Activated gamma-delta T cell treated with Interleukin-2 at 50 U/mL for 16 hours (primary cell): ENCODE measurements at places on chromosomes 4 and X.

DNA sequence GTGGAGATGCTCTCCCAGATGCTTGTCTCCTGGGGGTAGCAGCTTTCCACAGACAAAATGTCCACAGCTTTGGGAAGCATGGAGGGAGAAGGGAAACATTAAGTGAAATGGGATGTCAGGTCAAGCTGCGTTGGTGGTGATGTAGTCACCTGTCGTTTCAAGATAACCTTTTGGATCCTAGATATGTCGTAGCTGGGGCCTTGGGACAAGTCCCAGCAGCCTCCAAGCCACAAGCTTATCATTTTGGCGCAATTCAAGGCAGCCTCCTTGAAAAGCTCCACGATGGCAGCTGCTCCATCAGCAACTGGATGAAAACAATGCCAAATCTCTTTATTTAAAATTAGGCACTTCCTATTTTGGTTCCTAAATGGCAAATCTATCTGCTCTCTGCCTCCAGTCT lies 52.0 kb downstream of the RTL9 start:
- DNase-seq: no peak

- no peak for DNase-seq
These were observed 509.0 kb downstream of the PCDH19 start for GRCh38 chrX:99901091-99901490.

GRCh38 chrX:124392794-124393193 lies 46.4 kb downstream of the SH2D1A start:
- no peak for DNase-seq

- DNase-seq: no peak
These were observed 107.8 kb upstream of the FMR1 start for GRCh38 chrX:147803948-147804347.

DNA sequence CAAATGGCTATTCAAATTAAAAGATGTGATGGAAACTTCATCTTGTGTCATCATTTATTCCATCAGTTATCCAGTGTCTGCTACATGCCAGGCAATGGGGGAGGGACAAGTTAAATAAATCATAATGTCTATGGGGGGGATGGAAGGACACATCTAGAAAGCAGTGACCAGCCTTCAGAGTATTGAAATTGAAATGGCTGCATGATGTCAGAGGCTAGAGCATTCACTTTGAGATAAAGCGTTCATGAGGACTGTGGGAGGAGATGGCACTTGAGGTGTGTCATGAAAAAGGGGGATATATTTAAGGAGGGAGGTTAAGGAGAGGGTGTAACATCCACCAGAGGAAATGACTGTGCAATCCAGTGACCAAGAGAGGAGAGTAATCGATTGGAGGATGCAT lies 50.6 kb downstream of the SLIT2 start:
- DNase-seq: no peak

DNA sequence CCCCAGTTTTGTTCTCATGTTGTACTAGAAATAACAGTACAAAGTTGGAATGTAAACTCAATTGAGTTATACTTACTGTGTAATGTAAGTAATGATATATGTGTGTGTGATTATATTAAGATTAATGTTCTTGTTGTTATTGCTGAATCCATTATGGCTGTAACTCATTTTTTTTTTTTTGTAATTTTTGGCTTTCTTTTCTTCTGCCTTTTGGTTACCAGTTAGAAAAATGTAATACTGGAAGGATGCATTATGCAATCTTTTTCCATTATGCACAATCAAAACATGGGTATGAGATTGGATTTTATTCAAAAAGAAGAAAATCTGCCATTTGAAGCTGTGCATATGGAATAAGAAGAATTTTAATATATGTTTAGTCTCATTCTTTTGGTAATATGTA lies 34.0 kb downstream of the BANK1 start:
- DNase-seq: no peak

DNA sequence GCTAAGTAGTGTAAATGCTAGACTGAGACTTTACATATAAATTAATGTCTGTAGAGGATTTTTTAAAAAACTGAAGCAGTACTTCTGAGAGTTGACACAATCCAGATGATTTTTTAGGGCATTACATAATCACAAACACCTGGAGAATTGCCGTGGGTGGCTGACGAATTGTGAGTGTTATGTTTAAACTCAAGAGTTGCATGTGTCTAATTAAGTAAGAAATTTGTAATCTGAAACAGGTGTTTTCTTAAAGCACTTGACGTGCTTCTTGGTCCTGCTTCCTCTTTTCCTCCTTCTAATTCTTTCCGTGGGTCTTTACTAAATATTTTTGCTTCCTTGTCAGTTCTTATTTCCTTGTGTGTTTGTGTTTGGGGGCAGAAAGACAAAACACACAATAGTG lies 27.8 kb downstream of the PIR start:
- no peak for DNase-seq

GRCh38 chr4:41413670-41414411 lies 124.1 kb upstream of the LIMCH1 start:
- no peak for DNase-seq

GRCh38 chrX:80576806-80577533 lies 156.7 kb downstream of the TENT5D start:
- DNase-seq: no peak

- no peak for DNase-seq
These were observed 9.2 kb upstream of the BMP3 start for GRCh38 chr4:81021142-81021944.

- no peak for DNase-seq
These were observed 25.1 kb downstream of the ARL13A start for GRCh38 chrX:100994352-100995281.

GRCh38 chr4:855880-856224 lies 29.9 kb upstream of the CPLX1 start:
- no peak for DNase-seq

DNA sequence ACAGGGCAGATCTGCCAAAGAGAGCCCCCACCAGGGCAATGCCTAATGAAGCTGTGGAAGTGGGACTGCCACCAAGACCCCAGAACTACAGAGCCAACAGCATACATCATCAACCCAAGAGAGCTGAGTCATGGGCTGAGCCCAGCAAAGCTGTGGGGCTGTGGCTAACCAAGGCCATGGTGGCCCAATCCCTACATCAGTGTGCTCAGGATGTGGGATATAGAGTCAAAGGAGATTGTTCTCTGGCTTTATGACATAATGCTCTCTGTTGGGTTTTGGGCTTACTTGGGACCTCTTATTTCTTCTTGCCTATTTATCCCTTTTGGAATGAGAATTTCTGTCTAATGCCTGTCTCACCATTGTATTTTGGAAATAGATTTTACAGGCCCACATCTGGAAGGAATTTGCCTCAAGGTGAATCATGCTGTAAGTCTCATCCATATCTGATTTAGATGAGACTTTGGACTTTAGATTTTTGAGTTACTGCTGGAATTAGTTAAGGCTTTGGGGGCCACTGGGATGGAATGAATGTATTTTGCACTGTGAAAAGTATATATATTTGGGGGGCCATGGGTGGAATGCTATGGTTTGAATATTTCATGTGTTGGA lies 5.4 kb upstream of the PRDM5 start:
- DNase-seq: no peak

GRCh38 chrX:110964786-110965185 lies 131.2 kb upstream of the PAK3 start:
- no peak for DNase-seq

DNA sequence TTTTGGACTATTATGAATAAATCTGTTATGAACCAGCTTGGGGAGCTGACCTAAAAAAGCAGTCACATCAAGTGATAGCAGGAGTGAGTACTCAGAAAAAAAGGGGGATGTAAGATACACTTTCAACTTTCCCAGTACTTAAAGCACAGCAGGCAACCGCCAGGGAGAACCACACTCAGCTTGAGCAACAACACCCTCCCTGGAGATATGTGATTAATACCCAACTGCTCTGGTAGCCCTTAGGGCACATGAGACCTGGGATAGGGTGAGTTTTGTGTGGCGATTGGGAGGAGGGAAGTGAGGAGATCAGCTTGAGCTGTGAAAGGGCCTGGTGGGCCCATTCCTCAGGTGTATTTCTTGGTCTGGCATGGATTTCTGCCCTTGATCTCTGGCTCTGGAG lies 220.3 kb upstream of the SFRP2 start:
- no peak for DNase-seq

- DNase-seq: no peak
These were observed 330.2 kb downstream of the PTTG2 start for GRCh38 chr4:38290366-38290765.

- no peak for DNase-seq
These were observed 43.1 kb upstream of the MTM1 start for GRCh38 chrX:150525061-150525919.

DNA sequence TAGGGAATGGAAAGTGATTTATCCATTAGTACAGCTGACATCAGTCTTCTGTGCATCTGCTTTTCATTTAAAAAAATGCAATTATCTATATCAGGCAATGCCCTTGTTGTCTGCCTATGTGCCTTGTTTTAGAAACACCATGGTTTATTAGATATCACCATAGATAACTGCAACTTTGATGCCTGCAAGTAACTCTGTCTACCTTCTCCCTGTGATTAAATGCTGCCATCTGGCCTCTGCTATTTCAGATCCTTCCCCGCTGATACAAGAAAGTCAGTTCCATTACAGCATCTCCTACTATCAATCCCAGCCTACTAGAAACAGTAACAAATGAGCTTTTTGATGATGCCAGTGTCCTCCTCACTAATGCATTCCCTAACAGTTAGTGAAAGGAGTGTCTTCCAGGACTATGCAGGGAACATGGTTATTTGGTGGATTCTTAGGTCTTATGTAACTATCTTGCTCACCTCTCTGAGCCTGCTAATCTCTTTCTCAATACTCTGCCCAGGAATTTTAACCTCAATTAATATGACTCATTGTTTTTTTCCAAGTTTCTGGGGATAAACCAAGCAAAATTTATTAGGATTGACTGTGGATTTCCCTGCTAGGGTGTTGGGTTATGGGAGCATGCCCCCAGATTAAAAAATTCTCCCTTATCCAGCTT lies 444.9 kb downstream of the RAPGEF2 start:
- DNase-seq: no peak

GRCh38 chr4:26420913-26421312 lies 69.4 kb downstream of the CCKAR start:
- no peak for DNase-seq

- no peak for DNase-seq
These were observed 30.4 kb downstream of the CLDN22 start for GRCh38 chr4:183289688-183290087.

GRCh38 chr4:186190581-186191199 lies 677 bp upstream of the CYP4V2 start:
- peak; percentile 44 for DNase-seq

- DNase-seq: no peak
These were observed 771 bp downstream of the NAP1L2 start for GRCh38 chrX:73213734-73214425.

- no peak for DNase-seq
These were observed 223.0 kb downstream of the TACR3 start for GRCh38 chr4:103496800-103497199.

- DNase-seq: no peak
These were observed 250.3 kb upstream of the FAM47A start for GRCh38 chrX:34382416-34382815.

DNA sequence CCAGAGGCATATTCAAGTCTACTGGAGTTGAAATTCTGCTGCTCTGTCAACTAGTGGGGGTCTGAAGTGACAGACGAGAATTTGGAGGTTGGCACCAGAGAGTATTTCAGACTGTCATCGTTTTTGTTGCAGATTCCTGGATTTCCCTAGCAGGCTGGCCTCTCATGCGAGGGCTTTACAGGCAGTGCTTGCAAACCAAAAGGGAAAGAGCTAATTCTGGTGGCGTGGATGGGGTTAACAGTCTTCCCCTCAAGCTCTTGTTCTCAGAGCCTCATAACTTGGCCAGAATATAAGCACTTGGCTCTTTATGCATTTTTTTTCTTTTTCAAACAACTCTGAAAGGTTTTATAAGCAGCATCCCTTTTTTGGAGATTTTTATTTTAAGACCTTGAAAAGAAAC lies at the start of gene SPARCL1:
SPARCL1 (minus strand) TSS at position 190 of the 400 bp plus-strand sequence. CDS start 29,802 bp downstream, outside the sequence.
- no peak for DNase-seq

GRCh38 chr4:42074294-42074693 lies 78.2 kb downstream of the BEND4 start:
- DNase-seq: no peak

- no peak for DNase-seq
These were observed 66.8 kb downstream of the SOWAHB start for GRCh38 chr4:76830964-76831703.

DNA sequence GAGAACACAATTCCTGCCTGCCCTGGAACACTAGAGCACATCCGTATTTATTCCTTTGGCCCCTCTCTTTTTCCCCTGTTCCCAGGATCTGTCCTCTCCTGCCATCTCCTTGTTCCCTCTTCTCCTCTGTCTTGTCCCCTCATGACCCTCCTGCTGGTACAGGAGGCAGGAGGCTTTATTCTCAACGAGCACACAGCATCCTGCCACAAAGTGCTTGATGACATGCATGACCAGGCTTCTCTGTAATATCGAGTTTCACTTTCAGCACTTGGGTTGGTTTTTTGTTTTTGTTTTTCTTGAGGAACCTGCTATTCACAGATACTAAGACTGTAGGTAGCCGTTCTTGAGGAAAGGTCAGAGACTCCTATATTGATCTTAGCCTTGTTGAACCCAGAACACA lies 35.3 kb downstream of the NALF2 start:
- no peak for DNase-seq

DNA sequence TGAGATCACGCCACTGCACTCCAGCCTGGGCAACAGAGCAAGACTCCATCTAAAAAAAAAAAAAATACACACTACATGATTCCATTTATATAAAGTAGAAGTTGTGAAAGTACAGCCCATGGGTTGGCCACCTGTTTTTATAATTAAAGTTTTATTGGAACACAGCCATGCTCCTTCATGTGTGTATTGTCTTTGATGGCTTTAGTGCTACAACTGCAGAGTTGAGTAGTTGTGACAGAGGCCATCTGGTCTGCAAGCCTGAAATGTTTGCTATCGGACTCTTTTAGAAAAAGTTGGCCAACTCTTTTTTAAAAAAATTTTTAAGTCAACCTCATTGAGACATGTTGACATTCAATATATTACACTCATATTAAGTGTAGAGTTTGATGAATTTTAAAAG lies 41.2 kb upstream of the DUSP21 start:
- no peak for DNase-seq

DNA sequence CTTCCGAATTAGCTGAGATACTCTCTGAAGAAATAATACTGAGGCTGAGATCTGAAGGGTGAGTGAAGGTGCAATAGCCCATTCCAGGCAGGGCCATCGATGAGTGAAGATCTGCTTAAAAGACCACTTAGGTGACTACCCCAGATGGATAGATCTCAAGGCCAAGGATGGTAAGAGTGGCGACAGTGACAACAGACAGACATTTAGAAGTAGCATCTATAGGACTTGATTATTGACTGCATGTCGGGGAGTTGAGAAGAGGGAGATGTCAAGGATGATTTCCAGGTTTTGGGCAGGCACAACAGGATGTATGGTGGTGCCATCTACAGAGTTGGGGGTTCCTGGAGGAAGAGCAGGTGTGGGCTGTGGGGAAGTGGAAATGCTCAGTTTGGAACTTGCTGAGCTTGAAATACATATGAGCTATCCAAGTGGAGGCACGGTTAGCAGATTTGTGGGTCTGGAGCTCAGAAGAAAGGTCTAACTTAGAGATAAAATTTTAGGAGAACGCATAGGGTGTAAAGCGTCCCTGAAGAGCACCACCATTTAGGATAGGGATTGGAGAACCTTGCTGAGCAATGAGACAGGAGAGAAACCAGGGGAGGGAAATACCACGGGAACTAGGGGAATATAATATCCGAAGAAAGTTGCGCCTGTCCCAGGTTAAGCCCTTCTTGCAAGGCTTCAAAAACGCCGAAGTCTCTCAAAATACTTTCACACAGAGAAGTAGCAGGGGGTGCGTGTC lies 688 bp downstream of the UFSP2 start:
- no peak for DNase-seq
